Cortex of kidney (tissue), 1 donor: ENCODE measurements at places on chromosomes 2 and 18.

DNA sequence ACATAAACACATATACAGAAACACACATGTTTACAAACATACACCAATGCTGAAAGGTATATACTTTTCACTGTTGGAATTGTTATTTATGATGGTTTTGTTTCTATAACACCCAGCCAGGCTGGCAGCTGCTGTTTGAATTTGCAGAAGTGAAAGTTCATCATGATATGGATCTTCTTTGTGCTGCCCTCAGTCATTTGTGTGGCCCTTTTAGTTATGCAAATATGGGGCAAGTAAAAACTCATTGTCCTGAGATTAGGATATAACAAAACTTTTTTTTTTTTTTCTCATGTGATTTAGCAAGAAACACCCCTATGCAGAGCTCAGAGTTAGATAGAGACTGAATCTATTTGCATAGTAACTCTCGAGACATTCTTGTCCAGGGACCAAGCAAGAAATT, 714.1 kb downstream of the KCNJ3 start:
- no peak for DNase-seq

- no peak for DNase-seq
Observed at GRCh38 chr2:26235089-26235488, 9.3 kb downstream of the HADHA start.

DNA sequence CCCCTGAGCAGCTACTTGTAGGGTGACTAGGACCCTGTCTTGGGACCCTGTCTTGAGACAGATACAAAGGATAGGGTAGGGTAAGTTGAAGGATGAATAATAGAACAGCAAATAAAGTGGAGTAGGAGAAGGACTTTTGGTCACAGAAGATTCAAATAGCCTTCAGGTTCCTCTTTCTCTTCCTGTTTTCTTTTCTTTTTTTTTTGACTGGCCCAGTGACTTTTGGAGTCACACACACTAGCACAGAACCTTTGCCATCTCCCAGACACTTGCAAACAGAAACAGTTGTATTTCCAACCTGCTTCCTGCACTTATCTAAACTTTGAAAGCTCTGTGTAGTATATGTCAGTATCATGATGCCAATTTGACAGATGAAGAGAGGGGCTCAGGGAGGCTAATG, 108.2 kb downstream of the TDRD15 start:
- no peak for DNase-seq

- no peak for DNase-seq
Observed at GRCh38 chr2:74333896-74334586, 9.2 kb downstream of the SLC4A5 start.

- DNase-seq = no peak
Observed at GRCh38 chr2:121897335-121897970, 142.0 kb downstream of the TSN start.

- no peak for DNase-seq
Observed at GRCh38 chr18:78666666-78667335, 312.8 kb upstream of the SALL3 start.

GRCh38 chr2:31228717-31229116, 5.2 kb upstream of the EHD3 start:
- no peak for DNase-seq

DNA sequence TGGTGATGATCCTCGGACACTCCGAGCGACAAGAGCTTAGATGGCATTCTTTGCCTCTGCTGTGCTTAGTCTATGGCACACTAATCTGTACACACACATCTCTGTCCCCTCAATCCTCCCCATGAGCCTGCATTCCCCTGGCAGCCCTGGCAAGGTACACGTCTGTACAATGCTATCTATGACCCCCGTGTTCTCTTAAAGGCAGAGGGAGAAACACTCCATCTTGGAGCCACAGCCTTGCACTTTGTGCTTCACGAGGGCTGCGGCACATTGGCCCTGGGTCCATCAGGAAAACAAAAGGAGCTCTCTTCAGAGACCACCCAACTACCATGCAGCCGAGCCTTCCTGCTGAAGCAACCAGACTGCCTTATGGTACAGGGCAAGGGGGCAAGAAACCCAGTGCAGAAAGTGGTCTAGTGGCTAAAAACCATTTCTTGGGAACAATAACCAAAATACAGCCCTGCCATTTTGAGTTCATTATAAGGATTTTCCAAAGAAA, 42.5 kb downstream of the STEAP3 start:
- DNase-seq = no peak

GRCh38 chr2:74886811-74887210, 52.9 kb downstream of the HK2 start:
- no peak for DNase-seq

DNA sequence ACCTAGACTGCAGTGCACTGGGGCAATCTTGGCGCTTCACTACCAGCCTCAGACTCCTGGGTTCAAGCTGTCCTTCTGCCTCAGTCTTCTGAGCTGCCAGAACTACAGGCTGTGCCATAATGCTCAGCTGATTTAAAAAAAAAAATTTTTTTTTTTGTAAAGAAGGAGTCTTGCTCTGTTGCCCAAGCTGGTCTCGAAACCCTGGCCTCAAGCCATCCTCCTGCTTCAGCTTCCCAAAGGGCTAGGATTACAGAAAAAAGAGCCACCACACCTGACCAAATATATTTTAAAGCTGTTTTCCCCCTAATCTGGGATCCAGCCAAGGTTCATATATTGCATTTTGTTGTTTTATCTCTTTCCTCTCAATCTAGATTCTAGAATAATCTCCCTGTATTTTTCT, 82.2 kb downstream of the RAB31 start:
- DNase-seq = no peak

DNA sequence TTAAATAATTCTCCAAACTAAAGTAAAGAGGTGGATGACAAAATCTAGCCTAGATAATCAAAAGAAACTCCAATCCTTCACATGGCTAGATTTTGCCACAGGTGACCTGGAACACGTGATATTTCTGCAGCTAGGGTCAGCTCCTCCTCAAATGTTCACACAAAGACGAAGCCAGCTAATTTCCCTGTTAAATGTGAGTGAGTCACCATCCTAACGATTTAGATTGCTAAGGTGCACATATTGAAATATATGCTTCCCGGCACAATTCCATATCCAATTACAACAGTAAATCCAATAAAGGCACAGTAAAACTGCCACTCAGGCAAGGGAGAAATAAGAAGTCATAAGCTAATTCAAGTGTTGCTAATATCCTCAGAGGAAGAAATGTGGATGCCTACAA, 28.7 kb downstream of the IKZF2 start:
- DNase-seq = no peak

GRCh38 chr2:21644266-21644665, 520.5 kb downstream of the TDRD15 start:
- no peak for DNase-seq

DNA sequence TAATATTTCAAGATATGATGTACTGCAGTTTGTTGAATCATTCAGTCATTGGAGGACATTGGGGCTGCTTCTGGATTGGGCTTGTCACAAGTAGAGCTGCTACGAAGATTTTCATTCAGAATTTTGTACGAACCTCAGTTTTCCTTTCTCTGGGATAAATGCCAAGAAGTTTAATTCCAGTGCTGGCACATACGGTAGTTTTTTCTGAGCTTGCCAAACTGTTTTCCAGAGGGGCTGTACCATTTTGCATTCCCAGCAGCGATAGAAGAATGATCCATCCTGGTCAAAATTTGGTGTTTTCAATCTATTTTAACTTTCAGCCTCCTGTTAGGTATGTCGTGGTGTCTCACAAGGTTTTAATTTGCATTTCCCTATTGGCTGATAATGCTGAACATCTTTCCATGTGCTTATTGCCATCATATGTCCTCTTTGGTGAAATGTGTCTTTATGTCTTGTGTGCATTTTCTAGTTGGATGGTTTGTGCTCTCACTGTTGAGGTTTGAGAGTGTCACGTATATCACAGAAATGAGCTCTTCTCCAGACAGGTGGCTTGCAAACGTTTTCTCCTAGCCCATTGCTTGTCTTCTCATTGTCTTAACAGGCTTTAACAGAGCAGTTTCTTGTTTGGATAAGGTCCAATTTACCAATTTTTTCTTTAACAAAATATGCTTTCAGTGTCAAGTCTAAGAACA, 612.6 kb downstream of the GALR1 start:
- DNase-seq = no peak

DNA sequence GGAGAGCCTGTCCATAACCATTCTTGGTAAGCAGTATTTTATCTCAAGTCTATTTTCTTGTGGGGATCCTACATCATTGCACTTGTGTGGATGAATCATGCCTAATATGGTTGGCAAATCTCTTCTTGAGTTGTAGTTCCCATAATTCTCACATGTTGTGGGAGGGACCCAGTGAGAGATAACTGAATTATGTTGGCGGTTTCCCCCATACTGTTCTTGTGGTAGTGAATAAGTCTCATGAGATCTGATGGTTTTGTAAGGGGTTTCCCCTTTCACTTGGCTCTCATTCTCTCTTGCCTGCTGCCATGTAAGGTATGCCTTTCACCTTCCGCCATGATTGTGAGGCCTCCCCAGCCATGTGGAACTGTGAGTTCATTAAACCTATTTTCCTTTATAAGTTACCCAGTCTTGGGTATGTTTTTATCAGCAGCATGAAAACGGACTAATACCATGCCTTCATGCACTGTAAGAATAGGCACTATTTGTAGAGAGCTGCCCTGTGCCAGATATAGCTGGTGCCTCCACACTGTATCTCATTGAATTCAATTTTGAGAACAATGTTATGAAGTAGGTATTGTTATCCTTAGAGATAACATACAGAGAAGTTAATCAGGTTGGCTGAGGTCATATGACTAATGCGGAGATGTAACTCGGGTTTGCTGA, 148.3 kb downstream of the PLCL1 start:
- no peak for DNase-seq

GRCh38 chr2:12167525-12168317, 421.3 kb downstream of the LPIN1 start:
- DNase-seq = no peak

- DNase-seq = no peak
Observed at GRCh38 chr18:13398631-13399030, 180.1 kb downstream of the LDLRAD4 start.

DNA sequence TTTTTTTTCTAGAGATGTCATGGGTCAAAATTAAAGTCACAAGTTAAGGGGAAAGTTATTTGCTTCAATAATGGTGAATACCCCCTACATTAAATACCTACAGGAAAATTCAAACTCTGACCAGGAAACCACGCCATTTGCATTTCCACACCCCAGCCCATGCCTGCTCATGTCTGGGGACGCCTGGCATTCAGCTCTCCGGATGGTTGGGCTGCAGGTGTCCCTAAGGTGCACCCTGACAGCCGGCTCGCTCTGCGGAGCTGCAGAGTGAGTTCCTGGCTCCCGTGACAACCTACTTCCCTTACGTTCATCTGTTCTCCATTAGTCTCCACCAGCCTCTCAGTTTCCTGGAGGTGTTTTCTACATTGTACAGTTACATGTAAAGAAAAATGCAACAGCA, 122.7 kb upstream of the RIOK3 start:
- no peak for DNase-seq

- no peak for DNase-seq
Observed at GRCh38 chr18:23274638-23275482, 139.6 kb downstream of the CABLES1 start.

DNA sequence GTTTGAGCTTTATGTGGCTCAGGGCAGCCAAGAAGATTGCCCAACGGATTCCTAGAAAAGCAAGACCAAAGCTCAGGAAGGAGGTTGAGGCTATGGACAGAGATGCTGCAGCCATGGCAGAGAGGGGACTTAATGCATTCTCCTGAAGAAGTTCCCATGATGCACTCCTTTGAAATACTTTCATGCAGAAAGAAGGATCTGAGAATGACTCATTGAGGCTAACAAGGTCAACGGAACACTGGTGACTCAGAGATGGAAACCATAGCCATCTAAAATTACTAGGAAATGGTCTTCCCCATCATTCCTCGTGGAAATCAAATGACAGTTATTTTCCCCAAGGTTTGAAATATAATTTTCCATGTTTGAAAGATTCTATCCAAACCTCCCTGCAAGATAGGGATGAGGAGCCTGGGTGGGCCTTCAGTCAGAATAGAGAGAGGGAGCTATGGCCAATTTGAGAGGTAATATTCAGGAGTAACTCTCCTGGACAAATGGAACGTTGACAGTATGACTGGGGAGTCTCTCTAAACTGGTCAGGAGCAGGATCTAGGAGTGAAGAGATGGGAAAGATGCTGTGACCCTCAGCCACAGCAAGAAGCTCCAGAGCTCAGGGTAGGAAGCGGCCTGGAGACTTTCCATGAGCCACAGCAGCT, 63.0 kb downstream of the REEP1 start:
- no peak for DNase-seq

DNA sequence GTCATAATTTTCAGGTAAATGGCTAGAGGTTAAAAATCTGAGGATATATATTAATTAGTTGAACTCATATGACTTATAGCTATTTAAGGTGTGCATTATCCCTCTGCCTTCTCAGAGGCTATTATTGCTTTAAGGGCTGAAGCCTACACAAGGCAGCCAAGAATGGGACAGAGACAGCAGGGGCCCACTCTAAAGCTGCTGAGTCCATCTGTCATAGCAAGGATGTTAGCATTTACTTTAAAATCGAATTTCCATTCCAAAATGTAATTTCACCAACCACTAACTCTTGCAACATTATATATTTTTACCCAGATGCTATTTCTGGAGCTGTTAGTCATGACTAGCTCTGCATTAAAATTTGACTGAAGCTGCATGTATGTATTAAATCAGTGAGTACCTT, 236.3 kb upstream of the FSIP2 start:
- DNase-seq = no peak

DNA sequence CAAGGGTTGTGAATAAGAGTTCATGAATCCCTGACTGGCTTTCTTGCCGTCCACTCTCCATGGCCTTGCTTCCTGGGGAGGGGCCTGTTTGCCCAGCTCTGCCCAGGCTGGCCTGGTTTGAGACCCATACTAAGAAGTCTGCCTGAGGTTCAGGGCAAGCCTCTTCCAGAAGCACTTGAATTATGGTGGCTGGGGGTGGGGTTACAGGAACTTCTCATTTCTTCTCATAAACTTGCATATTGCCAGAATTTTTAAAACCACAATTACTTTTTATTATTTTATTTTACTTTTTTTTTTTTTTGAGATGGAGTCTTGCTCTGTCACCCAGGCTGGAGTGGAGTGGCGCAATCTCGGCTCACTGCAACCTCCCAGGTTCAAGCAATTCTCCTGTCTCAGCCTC, 42.0 kb downstream of the GORASP2 start:
- no peak for DNase-seq

DNA sequence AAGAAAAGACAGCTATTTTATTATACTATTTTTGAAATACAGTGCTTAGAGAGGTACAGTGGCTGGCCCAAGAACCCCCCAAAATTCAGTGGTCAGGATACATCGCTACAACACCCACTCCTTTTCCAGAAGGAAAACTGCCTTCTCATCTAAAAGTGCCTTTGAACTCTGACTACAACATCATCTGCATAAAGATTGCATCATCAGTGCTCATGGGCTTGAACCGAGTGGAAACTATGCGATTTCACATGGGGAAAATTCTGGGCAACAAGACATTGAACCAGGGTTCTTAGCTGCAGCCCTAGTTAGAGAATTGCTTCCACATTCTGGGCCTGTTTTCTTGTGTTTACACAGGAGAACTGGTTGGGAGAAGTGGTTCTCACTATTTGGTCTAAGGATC, 294.6 kb upstream of the SLC14A2 start:
- no peak for DNase-seq

GRCh38 chr18:3422905-3423304, 27.1 kb upstream of the TGIF1 start:
- no peak for DNase-seq
